A172 (cell line): ENCODE measurements at places on chromosomes 5 and 9.

- peak; percentile 41 for DNase-seq
These were observed 49.5 kb downstream of the GALNT12 start for GRCh38 chr9:98856982-98857381.

DNA sequence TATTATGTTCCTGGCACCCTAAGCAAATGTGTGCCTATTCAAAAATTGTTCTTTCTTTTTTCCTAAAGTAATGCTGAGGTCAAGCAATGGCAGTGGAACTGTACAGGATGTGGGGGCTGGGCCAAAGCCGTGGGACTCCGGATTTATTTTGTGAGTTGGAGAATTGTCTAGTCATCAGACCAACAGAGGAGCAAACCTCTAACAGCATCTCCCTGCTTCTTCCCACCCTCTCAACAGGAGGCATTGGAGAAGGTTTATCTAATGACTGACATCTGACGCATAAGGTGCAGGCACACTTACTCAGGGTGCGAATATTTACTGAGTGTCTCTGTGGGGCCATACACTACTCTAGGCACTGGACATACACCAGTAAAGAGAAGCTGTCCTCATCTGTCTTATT lies 38.6 kb downstream of the MARCHF11 start:
- DNase-seq: peak; percentile 49

- no peak for DNase-seq
These were observed 819 bp downstream of the LSM11 start for GRCh38 chr5:157744051-157745011.

GRCh38 chr5:84715091-84715490 lies 330.4 kb upstream of the EDIL3 start:
- no peak for DNase-seq

DNA sequence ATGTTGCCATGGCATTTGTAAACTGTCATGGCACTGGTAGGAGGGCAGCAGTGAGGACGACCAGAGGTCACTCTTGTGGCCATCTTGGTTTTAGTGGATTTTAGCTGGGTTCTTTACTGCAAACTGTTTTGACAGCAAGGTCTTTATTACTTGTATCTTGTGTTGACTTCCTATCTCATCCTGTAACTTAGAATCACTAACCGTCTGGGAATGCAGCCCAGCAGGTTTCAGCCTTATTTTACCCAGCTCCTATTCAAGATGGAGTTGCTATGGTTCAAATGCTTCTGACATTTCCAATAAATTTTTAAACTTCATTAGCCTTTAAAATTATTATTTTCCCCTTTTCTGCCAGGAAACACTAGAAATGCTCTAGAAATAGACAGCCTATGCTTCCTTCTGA lies 839.1 kb downstream of the NR2F1-AS1 start:
- DNase-seq: no peak

DNA sequence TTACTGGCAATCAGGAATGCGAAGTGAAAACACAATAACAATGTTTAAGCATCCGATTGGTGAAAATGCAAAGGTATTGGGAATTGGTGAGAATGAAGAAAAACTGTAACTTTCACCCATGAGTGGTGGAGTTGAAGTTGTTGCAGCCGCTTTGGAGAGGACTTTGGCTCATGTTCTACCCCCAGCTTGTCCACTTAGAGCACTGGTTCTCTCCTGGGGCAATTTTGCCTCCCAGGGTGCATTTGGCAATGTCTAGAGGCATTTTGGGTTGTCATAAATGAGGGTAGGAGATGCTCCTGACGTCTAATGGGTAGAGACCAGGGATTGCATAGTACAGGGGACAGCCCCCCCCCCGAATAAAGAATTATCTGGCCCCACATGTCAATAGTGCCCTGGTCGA lies 46.2 kb downstream of the ANKRD33B start:
- no peak for DNase-seq

- no peak for DNase-seq
These were observed 100.9 kb downstream of the ATP10B start for GRCh38 chr5:160750938-160751657.

GRCh38 chr5:65820373-65820772 lies 98.4 kb downstream of the NLN start:
- no peak for DNase-seq

DNA sequence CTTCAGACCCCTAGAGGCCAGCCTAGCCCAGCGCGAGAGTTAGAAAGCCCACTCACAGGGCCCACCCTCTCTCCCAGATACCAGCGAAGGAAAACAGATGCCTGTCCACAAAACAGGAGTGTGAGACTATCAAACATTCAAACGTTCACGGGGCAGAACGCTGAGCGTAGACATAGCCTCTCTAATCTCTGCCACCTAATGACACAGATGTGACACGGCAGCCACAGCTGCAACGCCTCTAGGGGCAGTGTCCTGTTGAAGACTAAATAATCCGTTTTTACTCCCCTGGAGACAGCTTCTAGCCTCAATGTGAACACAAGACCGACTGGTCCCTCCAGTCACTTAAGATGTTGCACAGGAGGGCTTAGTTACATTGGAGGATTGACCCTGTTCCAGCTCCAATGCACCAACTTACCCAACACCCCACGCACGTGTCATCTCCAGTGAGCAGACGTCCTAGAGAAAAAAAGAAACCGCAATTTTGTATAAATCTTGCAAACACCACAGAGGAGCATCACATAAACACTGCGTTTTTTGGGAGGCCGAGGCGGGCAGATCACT lies 14.3 kb downstream of the DIPK1B start:
- peak; percentile 53 for DNase-seq

GRCh38 chr5:154047324-154047723 lies 8.6 kb downstream of the MFAP3 start:
- no peak for DNase-seq

GRCh38 chr5:66915531-66915930 lies 281.1 kb downstream of the CD180 start:
- no peak for DNase-seq

DNA sequence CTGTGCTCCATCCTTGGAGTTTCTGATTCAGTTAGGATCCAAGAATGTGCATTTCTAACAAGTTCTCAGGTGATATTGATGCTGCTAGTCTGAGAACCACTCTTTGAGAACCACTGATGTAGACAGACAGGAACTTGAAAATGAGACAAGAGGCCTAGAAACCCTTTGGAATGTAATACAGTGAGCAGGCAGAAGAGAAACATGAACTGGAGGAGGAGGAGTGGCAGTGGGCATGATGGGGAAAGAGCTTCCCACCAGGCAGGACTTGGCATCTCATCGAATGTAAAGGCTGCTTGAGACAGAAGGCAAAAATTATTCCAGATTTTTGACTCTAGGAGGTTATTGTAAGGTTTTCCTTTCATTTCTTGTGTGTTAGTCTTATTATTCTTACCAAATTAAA lies 295.8 kb upstream of the SGCD start:
- no peak for DNase-seq

DNA sequence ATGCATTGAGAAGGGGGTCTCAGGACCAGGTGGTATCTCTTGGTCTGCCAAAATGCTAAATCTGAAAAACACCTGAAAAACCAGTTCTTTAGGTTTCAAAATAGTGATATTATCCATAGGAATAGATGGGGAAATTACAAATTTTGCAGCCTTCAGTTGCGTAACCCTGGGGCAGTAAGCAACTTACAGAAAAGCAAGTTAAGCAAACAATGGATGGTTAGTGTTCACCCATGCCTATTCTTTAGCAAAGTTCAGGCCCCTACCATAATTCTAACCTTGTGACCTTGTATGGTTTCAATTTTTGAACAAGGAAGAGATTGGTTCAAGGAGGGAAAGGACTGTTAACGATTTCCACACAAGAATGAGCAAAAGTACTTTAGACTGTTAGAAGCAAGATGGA lies 24.5 kb downstream of the GLRX start:
- no peak for DNase-seq
